ENCODE measurements at places on chromosomes 1 and 21.

GRCh38 chr1:82704393-82704792 is 903.7 kb downstream of the ADGRL2 start:
- DNase-seq = no peak

GRCh38 chr1:152761609-152762213 is 3.9 kb downstream of the KPRP start:
- DNase-seq = no peak

- DNase-seq = no peak
Observed at GRCh38 chr1:107524301-107524700, 383.5 kb downstream of the NTNG1 start.

DNA sequence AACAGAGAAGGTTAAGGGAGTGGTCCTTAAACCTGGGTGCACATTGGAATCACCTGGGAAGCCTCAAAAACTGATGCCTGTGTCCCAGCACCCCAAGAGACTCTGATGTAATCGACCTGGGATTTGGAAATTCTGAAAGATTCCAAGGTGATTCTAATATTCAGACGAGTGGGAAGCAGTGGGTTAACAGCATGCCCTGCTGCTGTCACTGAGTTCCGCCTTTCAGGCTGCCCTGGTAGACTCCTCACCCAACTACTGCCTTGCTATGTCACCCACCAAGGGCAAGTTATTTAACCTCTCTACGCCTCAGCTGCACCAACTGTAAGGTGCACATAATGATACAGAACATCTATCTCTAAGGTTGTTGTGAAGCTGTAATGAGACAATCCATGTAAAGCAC is 59.2 kb downstream of the CD34 start:
- no peak for DNase-seq

DNA sequence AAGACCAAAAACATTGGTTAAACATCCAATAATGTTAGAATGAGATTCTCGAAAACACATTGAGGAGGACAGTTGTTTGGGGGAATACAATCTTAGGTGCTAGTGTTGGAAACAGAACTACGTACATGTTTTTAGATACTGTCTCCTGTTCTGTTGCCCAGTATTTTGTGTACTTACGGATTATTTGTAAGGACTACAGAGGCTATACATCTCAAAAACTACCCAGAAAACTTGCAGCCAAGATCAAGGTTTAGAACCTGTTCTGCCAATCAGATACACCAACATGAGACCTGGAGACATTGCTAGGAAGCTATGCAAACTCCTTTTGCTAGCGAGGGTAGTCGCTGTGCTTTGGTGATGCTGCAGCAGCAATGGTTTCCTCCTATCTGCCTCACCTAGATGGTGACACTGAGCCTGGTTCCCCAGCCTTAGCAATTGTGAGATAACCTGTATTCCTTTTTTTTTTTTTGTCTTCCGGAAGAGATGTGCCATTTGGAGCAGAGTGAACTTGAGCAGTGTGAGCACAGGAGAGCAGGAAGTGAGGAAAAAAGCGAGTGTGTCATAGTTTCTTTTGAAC is 21.8 kb downstream of the YBX1 start:
- no peak for DNase-seq

GRCh38 chr1:199723250-199723956 is 304.1 kb upstream of the NR5A2 start:
- DNase-seq = peak; percentile 15

DNA sequence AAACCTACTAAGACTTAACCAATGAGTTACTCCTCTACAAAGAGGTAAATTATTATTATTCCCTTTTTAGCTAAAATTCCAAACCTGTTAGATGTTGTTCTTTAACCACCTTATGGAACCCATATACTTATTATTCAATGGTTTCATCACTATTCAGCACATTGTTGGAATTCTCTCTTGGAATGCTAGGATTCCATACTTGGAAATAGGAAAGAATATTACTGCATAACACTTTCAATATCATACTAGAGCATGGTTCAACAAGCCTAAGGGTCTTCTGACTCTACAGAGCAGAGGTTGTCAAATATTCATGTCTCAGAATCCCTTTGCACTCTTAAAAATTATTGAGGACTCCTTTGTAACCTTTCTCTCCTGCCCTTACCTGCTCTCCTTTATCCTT is 69.4 kb downstream of the DEGS1 start:
- peak; percentile 42 for DNase-seq

DNA sequence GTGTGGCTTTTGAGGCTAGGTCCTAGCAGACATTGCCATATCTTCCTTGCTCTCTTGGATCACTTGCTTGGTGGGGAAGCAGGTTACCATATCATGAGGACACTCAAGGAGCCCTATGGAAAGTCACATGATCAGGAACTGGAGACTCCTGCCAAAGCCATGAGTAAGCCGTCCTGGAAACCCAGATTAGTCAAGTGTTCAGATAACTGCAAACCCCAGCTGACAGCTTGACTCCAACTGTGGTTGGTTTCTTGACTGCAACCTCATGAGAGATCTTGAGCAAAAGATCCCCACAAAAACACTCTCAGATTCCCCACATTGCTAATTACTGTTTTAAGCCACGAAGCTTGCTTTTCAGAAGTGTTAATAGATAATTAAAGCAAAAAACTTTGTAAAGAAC is 58.6 kb downstream of the CACNA1E start:
- peak; percentile 8 for DNase-seq

DNA sequence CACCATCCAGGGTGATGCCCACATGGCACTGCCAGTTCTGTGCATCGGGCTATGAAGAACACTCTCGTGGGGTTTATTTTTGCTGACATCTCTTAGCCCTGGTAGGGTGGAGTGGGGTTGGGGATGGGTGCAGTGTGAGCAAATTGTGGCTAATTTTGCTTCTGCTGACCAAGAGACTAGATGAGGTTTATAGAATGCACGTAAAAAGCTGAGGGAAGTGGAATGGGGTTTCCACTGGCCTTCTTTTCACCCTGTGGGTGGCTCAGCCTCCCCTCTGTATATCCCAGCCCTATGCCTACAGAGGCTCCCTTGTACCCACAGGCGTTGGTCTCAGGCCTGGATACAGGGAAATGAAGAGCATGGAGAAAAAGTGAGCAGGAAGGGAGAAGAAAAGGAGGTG is 44.1 kb upstream of the RAB4A start:
- no peak for DNase-seq

DNA sequence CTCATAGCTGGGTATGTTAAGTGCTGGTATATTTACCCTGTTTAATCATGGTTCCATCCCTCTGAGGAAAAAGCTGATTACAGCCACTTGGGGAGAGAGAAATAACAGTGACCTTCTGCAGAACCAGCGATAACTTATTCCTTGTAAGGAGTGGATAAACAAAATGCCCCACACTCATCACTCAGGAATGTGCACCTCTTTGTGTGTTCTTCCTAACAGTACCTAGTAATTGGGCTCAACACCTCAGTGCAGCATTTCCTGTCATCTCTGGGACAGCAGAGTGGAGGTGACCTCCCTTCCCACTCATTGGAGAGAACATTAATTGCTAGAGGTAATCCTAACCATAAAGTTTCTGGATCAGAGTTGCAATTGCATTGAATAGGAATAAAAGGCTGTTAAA is 112.5 kb upstream of the F3 start:
- DNase-seq = peak; percentile 33

DNA sequence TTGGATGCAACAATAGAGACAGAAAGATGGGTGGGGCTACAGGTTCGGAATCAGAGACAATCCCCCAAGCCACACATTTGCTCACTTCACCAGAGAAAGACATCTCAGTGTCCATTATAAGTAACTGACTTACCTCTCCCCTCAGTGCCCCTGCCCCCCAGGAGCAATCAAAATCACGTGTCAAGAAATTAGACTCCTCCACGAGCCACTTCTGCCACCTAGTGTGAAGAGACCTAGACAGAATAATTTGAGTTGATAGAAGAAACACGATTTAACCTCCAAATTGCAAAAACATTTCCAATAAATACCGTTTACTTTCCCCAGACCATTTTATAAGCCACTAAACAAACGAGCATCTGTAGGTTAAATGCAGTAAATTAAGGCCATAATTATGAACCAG is 123.2 kb downstream of the SLC30A10 start:
- DNase-seq = no peak

- no peak for DNase-seq
Observed at GRCh38 chr1:184114818-184115398, 63.4 kb downstream of the TSEN15 start.

DNA sequence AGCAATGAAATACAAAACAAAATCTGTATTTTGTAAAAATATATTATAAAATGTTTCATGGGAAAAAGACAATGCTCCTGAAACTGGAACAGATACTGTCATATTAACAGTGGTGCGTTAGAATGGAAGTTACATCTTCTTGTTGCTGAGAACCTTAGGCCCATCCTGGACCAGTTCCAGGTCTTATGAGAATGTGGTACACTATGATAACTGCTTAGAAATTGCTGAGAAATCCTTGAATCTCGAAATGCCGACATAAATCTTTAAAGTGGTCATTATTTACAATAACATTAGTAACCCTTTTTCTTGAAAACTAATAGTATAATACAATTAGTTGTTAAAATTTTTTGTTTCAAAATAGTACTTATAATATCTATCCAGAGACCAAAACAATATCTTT is 747.9 kb upstream of the NCAM2 start:
- no peak for DNase-seq

All from fibroblast of skin of scalp (primary cell).